ENCODE measurements at places on chromosomes 11 and 22. TPM values are rescaled to one million over a fixed set of nuclear protein-coding genes. Genes with fewer than 3 reads are reported as not detected.

- no peak for DNase-seq
These were observed 4.9 kb upstream of the TTLL1 start for GRCh38 chr22:43094085-43094484.

DNA sequence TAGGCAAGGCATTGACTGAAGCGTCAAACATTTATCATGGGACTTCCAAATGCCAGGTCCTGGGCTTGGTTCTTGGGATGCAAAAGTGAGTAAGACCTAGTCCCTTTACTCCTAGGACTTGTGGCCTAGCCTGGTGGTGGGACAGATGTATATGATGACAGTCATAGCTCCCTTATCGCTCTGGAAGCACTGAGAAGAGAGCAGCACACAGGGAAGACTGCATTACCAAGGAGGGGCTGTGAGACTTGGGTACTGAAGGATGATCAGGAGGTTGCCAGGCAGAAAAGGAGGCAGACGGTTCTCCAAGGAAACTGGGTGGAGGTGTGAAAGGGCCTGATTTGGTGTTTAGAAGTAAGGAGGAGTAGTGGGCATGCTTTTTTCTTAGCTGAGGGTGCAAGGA, 32.5 kb downstream of the MICAL2 start:
- no peak for DNase-seq

- no peak for DNase-seq
These were observed 5.8 kb downstream of the FADS2 start for GRCh38 chr11:61833926-61834277.

DNA sequence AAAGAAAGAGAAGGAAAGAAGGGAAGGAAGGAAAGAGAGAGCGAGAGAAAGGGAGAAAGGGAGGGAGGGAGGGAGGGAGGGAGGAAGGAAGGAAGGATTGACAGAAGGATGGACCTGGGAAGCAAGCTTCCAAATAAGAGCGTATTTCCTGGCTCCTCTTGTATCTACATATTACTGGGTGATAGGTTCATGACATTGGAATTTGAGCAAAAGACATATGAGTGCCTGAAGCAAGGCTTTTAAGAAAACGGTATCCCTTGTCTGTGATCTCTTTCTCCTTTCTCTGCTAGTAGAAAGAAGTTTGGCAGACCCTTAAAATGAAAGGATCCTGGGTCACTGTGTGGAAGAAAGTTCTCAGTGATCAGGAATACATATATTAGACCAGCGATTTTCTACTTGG, 932.2 kb upstream of the CCDC90B start:
- no peak for DNase-seq

GRCh38 chr22:22111267-22111751, 128.7 kb upstream of the TOP3B start:
- no peak for DNase-seq

DNA sequence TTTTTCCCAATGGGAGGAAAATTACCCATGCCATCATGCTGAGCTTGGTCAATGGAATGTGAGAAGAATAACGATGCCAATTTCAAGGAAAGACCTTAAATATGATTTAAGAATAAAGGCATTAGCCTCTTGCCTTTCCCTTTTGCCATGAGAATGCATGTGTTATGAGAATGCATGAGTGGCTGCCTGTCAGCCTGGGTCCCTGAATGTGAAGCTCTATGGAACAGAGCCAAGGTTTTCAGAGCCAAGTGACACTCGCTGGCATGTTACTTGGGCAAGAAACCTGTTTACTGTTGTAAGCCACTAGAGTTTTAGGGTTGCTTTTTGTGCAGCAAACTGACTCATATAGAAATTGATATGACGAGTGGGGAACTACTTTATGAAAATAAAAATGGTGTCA, 75.7 kb downstream of the JRKL start:
- no peak for DNase-seq

DNA sequence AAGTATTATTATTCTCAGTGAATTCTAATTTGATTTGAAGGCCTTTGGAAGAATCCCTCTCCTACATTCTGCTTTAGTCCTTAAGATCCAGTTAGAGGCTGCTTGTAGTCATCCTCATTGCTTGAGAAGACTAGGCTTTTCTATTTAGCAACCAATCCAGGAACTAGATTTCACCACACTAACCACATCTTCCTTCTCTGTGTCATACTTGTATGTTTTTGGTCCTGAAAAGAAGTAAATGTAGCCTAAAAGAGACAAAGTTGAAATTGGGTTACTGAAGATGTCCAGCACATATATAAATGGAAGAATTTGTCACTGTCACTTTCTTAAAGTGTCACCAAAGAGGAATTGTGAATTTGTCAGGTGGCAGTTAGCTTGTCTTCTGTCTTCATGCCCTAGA, 46.6 kb upstream of the MMP7 start:
- no peak for DNase-seq

DNA sequence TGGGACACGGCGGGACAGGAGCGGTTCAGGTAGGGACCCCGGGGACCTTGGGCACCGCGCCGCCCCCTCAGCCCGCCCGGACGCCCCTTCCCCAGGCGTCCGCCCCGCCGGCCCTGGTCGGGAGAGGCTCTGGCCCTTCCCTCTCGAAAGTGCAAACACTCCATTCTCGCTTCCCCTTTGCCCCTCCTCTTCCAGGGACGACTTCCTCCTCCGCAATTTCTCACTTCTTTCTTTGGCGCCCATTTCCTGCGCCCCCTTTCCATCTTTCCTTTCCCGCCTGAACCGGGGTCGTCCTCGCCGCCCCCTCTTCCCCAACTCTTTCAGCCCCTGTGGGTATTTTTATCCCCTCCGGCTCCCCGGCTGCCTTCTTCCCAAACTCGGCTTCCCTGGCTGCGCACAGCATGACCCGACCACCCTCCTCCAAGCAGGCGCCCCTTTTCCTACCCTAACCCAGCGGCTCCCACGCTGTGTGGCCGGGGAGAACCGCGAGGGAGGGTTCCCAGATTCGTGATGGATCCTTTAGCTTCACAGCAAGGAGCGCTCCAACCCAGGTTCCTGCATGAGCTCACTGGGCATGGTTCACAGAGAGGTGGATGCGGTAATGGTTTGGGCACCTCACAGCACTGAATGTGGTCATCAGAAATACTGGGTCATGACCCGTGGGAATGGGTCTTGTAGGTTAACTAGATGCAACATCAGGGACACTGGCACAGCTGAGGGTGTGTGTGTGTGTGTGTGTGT, 689 bp downstream of the RAB39A start:
- peak; percentile 6 for DNase-seq

- no peak for DNase-seq
These were observed 1436.3 kb downstream of the TBC1D22A start for GRCh38 chr22:48198489-48199459.

DNA sequence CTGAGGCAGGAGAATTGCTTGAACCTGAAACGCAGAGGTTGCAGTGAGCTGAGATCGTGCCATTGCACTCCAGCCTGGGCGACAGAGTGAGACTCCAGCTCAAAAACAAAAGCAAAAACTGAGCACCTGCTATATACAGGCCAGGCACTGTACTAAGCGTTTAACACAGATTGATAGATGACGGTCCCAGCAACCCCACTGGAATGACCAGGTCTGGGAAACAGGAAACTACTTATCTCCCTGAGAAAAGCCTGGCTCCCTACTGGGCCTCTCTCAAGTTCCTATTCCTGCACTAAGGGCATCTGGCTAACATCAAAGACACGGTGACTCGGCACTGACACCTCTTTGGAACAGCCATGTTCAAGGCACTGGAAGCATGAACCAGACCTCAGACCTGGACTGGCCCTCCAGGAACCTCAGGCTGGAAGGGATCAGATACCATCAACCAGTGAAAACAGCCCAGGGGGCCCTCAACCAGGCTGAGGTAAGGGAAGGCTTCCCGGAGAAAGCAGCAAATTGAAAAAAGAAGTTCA, 16.6 kb downstream of the ARAP1 start:
- no peak for DNase-seq

- no peak for DNase-seq
These were observed 733.0 kb upstream of the KIRREL3 start for GRCh38 chr11:127733552-127733951.

DNA sequence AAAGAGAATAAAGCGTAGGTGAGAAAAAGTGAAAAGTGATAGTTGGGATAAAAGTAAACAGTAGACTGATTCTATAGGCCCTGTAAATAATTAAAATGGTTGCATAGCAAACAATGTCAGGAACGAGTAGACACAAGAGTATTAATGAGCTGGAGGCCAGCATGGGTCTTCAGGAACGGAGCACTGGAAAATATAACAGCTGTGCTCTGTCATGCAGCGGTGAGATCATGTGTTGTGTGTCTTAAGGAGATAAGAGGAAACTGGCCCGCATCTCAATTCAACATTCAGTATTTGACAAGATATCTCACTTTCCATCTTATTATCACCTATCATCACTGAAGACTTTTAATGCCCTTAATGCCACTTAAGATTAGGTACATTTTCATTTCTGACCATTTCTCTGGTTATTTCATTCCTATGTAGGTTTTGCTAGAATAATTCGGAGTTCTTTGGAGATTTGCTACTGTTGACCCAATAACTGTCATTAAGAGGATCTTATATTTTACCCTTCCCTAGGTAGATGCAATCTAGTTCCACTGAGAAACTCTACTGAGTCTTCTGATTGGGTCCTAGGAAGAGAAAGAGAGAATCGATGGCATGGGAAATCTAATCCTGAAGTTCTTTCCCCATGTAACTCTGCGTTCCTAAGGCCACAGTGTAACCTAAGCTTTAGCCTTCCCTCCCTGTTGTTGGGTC, 35.5 kb upstream of the VWA5A start:
- DNase-seq, result no peak

DNA sequence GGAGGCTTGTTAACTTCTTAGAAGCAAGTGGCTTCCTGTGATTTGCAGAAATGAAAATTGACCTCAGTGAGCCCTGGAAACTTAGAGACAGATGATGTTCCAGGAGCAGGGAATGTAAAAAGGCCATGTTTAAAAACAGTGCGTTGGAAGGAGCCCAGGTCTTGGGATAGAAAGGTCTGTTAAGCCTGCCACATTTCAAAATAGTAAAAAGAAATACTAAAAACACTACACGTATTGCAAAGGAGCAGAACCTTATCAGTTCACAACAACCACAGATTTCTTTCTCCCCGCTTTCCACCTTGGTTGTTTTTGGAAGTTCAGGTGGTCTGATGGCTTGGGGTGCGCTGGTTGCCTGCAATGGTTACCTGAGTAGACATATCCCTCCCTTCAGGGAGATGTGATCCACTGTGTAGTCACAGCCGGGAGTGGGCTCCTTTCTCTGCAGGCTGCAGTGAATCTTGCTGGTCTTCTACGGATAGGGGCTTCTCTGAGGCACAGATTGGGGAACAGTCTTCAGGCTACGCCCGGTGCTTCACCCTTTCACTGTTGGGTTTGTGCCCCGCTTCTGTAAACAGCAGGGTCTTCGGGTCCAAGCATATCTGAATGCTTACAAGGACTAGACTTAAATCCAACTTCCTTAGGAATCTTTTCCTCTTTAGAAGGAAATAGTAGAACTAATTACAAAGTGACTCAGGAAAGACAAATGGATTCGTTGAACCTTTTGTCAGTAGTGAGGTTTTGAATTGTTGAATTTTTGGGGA, 1.9 kb downstream of the TEAD1 start:
- DNase-seq, result no peak

- no peak for DNase-seq
These were observed 14.8 kb upstream of the SPATA19 start for GRCh38 chr11:133860151-133860550.

- no peak for DNase-seq
These were observed 48.4 kb downstream of the WNT11 start for GRCh38 chr11:76157891-76158290.

- DNase-seq, result no peak
These were observed 245.0 kb upstream of the POU2AF2 start for GRCh38 chr11:111000400-111001080.

- no peak for DNase-seq
These were observed 63.3 kb upstream of the ME3 start for GRCh38 chr11:86735451-86736290.

GRCh38 chr22:43381693-43382092, 30.1 kb upstream of the MPPED1 start:
- DNase-seq, result no peak

DNA sequence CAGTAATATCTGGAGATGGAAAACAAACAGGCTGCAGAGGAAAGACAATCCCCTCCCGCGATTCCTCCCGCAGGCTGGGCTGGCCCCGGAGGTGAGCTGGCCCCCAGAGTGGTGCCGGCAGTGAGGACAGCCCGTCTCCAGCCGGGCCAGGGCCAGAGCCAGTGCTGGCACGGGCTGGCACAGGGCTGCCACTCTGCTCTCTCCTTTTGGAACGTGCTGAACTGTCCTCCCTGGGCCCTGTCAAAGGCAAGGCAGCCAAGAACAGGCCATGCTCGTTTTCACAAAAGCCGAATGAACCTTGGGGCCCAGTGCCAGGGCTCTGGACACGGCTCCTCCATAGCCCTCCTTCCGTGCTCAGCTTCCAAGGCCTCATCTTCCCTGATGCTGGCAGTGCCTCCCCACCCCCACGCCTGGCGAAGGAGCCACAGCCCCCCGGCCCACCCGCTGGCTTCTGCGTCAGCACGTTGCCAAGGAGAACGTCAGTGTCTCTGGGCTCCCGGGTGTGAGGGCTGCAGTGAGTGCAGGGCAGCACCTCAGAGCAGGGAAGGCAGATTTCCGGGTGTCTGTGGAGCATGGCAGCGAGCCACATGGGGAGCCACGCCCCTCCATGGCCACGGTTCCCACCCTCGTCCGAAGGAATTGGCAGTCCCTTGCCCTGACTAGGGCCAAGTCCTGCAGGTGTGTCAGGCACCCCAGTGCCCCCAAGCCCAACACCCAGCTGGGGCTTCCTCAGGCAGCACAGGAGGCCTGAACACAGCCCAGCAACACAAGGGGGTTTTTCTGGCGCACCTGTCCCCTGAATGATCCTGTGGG, 28.6 kb downstream of the GNAZ start:
- peak; percentile 63 for DNase-seq

DNA sequence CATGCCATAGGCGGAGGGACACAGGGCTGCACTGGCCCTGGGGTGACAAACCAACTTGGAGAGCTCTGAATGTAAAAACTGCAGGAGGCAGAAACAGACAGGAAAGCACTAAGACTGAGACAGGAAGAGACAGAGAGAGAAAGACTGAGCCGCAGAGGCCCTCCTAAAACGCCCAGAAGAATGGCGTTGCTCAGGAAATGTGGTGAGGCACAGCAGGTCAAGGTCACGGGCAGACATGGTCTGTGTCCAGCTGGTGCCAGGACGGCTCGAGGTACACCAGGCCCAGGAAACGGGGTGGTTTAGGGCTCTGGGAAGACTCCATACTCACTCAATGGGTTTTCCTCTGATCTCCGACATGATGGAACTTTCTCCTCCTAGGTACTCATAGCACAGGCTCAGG, 29.1 kb downstream of the MAFF start:
- no peak for DNase-seq

- DNase-seq, result no peak
These were observed 143.1 kb downstream of the CSNK2A3 start for GRCh38 chr11:11209967-11210366.

- no peak for DNase-seq
These were observed 3.6 kb upstream of the CCDC81 start for GRCh38 chr11:86370922-86371594.

Gene PRG3
- total RNA-seq, result 0.31 TPM

Gene SCGB1A1
- not detected for total RNA-seq

Gene AGBL2
- total RNA-seq, result 0.78 TPM

Gene PLAAT5
- total RNA-seq, result 3.1 TPM

Gene SAA4
- total RNA-seq, result not detected

Gene SAA1
- not detected for total RNA-seq

Gene MEN1
- total RNA-seq, result 17.2 TPM

Gene GPHA2
- not detected for total RNA-seq

Gene PLET1
- not detected for total RNA-seq

Gene OR8D4
- total RNA-seq, result 0.47 TPM

Gene KCTD14
- 0.78 TPM for total RNA-seq

Gene PYGM
- 1.2 TPM for total RNA-seq

Gene CYP2D6
- 1.7 TPM for total RNA-seq
